ENCODE measurements at places on chromosomes 6 and 20. TPM values are rescaled to one million over a fixed set of nuclear protein-coding genes. Genes with fewer than 3 reads are reported as not detected.

The PLAGL2 gene
- 6.0 TPM for total RNA-seq

The ZBTB46 gene
- total RNA-seq, result 2.2 TPM

The GFOD1 gene
- total RNA-seq, result 8.4 TPM

The FOXP4 gene
- 9.4 TPM for total RNA-seq

The GJA1 gene
- 1.7 TPM for total RNA-seq

The PHACTR3 gene
- 16.2 TPM for total RNA-seq

The TNFRSF6B gene
- total RNA-seq, result 0.22 TPM

The RBM24 gene
- total RNA-seq, result not detected

The GNRH2 gene
- not detected for total RNA-seq

The ADGRF5 gene
- 2.0 TPM for total RNA-seq

The ULBP1 gene
- 3.8 TPM for total RNA-seq

The BPIFA3 gene
- total RNA-seq, result not detected

The OR2H1 gene
- 0.83 TPM for total RNA-seq

The BYSL gene
- 12.9 TPM for total RNA-seq

The SPATS1 gene
- not detected for total RNA-seq

The KIAA0408 gene
- 1.2 TPM for total RNA-seq

The PPP1R14C gene
- total RNA-seq, result 58.9 TPM

The BCKDHB gene
- 7.1 TPM for total RNA-seq

The HNF4A gene
- total RNA-seq, result not detected

The TMEM200A gene
- not detected for total RNA-seq

The ZNF311 gene
- 2.9 TPM for total RNA-seq

The TP53TG5 gene
- 1.1 TPM for total RNA-seq

The TRIM10 gene
- not detected for total RNA-seq

The TFAP2D gene
- total RNA-seq, result not detected

The TNFRSF21 gene
- 1.3 TPM for total RNA-seq

The MAN1A1 gene
- total RNA-seq, result 26.3 TPM

The SLC4A11 gene
- 1.0 TPM for total RNA-seq

The TNF gene
- total RNA-seq, result not detected

The SLC23A2 gene
- 12.4 TPM for total RNA-seq

The BMP5 gene
- total RNA-seq, result not detected

The WFDC10B gene
- total RNA-seq, result not detected

The MMS22L gene
- total RNA-seq, result 6.2 TPM

The ARFGEF3 gene
- total RNA-seq, result 1.3 TPM

The NINL gene
- total RNA-seq, result 27.2 TPM

The SEMG1 gene
- total RNA-seq, result 0.42 TPM

The CCDC170 gene
- total RNA-seq, result 0.94 TPM

The ADGB gene
- 3.6 TPM for total RNA-seq

The POU5F1 gene
- total RNA-seq, result 3.8 TPM

The CSTF1 gene
- total RNA-seq, result 19.7 TPM

The SAMD5 gene
- 10.3 TPM for total RNA-seq

The UBE2C gene
- total RNA-seq, result 7.8 TPM

The CNKSR3 gene
- 4.2 TPM for total RNA-seq

The KCNQ5 gene
- 3.9 TPM for total RNA-seq

The SS18L1 gene
- 31.4 TPM for total RNA-seq
